ENCODE measurements at places on chromosomes 6 and 20.

DNA sequence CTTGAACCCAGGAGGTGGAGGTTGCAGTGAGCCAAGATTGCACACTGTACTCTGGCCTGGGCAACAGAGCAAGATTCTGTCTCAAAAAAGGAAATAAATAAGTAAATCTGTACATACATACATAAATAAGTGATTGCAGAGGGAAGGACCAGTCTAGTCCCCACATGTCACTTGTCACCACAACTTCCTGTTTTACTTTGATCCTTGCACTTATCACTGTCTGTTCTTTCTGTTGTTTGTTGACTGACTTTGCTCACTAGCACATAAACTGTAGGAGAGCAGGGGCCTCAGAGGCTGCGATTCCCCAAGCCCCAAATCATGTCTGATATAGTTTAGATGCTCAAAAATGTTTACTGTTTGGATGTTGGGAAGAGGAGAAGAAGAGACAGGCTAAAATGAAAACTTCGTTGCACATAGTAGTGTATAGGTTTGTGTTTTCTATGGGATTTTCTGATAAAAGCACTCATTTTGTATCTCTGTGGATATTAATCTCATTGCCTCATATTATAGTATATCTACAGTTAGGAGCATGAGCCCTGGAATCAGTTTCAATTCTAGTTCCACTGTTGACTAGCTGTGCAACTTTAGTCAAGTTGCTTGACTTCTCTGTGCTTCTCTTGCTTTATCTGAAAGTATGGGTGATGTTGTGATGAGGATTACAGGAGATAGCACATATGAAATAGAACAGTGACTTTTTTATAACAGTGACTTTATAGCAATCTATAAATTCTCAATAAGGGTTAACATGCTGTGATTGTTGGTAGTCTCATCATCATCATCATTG is 165.0 kb downstream of the TBC1D7 start:
- no peak for DNase-seq

DNA sequence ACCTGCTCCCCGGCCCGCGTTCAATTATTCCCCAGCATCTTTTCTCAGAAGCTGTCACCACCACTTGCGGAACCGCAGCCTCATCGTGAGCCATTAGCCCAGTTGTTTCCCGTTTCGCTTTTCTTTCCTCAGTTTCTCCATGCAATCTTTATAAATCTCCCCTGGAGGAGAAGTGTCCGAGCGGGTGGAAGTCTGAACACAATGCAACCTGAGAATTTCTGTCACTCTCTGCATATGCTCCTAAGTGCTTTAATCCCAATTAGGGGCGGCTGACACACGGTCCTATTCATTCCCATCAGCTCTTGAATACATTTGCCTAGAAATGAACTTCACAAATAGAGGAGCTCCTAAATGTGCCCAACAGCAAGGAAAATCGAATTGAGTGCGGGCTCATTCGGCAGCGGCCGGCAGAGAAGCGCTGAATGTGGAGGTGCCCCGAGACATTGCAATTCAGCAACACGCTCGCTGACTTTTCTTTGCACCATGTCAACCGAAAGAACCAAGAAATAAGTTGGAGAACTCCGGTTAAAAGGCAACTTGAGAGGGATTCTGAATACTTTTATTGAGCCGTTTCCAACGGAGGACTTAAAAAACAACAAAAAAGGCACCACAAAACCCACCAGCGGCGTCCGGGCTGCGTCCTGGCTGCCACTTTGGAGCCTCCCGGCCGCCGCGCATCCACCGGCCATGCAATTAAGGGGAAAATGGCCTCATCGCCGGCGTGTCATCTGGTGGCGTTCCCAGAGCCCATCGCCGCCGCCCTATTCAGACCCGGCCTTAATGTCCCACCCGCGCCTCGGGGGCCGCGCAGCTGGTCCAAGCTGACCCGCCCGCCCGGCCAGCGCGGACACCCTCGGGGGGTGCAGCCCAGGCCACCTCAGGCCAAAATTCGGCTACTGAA is 3.9 kb upstream of the PRDM13 start:
- DNase-seq: no peak

GRCh38 chr20:17766226-17766625 is 66.5 kb downstream of the BANF2 start:
- no peak for DNase-seq

DNA sequence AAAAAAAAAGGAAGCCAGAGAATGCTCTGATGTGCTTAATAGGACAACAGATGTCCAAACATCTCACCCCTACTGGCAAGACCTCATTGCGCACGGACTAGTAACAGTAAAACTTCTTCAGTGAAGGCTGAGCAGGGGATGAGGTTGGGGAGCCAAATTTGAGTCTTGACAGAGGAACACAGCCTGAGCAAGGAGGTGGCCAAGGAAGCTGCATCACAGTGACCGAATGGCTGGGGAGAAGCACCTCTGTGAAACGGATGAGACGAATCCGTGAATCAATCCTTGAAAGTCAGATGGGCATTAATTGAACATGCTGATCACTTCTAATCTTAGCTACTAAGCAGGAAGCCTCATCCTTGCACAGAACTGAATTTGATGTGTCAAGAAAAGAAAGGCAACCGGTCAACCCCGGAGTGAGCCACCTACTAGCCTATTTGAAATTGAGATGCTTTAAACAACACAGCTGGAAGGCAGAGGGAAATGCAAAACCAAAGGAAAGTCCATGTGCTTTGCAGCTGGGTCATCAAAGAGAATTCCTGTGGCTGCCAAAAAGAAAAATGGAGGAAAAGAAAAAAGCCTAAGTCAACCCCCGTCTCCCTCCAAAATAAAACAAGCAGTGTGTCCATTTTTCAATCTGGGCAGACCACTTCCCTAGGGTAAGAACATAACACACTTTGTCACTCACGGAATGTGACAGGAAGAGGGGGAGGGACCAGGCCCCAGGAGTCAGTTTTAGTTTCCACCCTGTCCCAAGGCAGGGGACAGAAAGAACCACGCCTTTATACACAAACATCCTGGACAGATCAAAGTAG is 29.5 kb downstream of the PXDC1 start:
- no peak for DNase-seq

DNA sequence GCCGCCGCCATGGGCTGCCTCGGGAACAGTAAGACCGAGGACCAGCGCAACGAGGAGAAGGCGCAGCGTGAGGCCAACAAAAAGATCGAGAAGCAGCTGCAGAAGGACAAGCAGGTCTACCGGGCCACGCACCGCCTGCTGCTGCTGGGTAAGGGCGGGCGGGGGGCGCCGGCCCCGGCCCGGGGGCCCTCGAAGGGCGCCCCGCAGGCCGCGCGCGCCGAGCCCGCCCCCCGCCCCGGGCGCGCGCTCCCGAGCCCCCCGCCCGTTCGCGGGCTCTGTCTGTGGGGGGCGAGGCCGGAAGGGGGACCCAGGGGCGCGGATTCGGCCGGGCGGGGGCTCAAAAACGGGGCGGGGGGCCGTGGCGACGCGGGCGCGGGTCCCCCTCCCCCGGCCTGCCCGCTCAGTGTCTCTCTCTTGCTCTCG is 39.2 kb downstream of the GNAS start:
- DNase-seq: no peak

DNA sequence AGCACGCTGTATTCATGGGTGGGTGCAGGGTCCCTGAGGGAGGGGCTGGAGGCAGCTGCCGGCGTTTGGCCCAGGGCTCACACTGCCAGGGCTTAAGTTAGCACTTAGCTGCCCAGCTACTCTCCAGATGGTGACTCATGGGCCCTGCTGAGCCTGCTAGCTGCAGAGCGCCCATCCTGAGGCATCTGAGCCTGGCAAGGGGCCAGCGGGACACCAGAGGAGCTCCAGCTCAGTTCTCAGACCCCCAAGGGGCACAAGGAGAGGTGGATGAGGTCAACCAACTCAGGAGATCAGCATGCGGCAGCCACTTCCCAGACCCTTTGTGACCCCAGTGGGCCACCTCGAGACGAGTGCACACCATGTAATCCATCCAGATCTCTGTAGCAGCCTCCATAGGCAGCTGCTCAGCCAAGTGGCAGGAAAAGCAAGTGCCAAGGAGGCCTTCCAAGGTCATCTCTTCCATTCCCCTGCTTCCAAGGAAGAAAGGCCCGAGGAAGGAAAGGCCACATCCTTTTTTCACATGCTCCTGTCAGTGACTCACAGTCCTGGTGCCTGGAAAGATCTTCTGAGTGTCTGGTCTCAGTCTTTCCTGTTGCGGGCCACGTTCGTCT is 35.3 kb downstream of the FOXP4 start:
- DNase-seq: peak; percentile 20

- DNase-seq: no peak
These were observed 131.0 kb upstream of the OLIG3 start for GRCh38 chr6:137625100-137625661.

GRCh38 chr6:165010556-165011535 is 298.6 kb downstream of the C6orf118 start:
- DNase-seq: no peak

- DNase-seq: no peak
These were observed 47.3 kb upstream of the ADGRG6 start for GRCh38 chr6:142254513-142254912.

DNA sequence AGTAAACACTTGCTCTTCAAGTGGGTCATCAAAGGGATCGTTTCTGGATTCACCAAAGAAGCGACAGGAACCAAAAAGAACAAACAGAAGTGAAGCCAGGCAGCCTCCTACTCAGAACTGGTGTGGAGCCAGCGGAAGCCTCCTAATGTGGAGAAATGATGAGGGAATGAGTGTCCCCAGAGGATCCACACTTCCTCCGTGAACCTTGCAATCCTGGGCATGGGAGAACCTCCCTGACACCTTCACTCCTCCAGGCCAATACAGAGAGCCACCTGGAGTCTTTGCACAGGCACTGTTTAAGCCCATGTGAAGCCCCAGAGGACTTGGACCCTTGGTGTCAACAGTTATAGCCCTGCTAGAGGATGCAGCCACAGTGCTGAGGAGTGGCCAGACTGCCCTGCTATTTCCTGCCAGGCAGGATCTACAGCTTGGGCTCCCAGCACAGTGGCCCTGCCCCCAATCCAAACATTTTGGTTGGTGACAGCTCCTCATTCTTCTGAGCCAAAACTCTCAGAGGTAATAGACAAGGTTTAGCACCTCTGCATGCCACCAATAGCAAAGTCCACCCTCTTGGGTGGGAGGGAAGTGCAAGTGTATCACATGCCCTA is 23.2 kb upstream of the SERINC1 start:
- DNase-seq: no peak

DNA sequence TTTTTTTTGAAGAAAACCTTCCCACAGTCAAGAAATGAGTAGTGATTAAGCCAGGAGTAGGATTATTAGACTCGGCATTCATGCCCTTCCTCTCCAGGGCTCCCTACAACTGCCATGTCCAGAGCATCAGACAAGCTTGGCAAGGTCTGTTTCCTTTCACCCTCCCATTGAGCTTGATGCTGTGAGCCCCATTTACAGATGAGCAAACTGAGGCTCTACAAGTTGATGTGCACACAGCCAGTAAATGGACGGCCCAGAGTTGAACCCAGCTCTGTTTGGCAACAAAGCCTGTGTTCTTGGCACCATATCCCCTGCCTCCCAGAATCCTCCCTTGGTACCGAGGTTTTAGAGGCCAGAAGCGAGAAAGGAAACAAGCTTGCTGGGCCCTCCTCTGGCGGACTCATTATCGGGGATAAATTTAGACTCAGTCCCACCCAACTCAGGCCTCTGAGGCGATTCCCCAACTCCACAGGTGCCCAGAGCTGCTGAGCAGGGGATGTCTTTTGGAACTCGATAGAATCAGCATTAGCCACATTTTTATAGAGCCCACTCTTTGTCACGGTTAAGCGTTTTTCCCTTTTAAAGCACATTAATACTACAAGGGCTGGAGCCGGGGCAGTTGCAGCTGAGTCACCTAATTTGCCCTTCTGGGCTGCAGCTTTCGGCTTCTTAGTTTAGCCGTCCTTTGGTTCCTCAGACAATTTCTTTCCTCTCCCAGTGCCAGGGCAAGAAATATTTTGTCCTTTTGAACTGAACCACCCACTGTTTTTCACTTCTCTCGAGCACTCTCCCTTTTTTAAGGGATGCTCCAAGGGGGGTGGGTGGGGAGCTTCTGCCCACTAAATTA is 23.0 kb upstream of the NFATC2 start:
- no peak for DNase-seq

DNA sequence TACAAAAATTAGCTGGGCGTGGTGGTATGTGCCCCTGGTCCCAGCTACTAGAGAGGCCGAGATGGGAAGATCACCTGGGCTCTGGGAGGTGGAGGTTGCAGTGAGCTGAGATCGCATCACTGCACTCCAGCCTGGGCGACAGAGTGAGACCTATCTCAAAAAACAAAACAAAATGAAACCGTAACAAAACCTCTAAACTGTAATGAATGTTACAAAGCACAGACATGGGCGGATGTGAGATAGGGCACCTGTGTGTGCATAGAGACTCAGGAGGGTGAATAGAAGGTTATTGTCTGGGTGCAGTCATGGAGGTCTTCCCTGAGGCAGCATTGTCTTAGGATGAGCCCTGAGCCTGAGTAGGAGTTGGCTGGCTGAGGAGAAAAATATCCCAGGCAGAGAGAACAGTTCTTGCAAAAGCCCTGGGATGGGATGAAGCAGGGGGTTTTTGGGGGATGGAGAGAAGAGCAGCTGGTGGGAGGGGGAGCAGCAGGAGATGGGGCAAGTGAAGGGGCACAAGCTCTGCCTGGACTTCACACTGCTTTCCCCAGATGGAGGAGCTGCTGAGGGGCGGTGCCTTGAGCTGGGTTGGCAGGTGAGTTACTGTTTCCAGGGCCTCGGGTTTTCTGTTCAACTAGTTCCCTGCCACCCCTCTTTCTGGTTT is 5.2 kb downstream of the BCAS4 start:
- no peak for DNase-seq

- no peak for DNase-seq
These were observed 131.3 kb downstream of the PLCB4 start for GRCh38 chr20:9200196-9200595.

- DNase-seq: no peak
These were observed 191.4 kb upstream of the FAM83B start for GRCh38 chr6:54655162-54655561.

- no peak for DNase-seq
These were observed 35.6 kb downstream of the CTNNBL1 start for GRCh38 chr20:37729452-37729851.

- no peak for DNase-seq
These were observed 171.8 kb downstream of the TRIM27 start for GRCh38 chr6:28751963-28752350.

- DNase-seq: no peak
These were observed 52.2 kb downstream of the MANEA start for GRCh38 chr6:95629551-95629950.

- no peak for DNase-seq
These were observed 172.1 kb downstream of the CDKAL1 start for GRCh38 chr6:20706238-20706938.

GRCh38 chr6:6654599-6655575 is 66.4 kb downstream of the LY86 start:
- peak; percentile 46 for DNase-seq

All from suppressor macrophage (primary cell).